ENCODE measurements at places on chromosomes 12 and 14. TPM values are rescaled to one million over a fixed set of nuclear protein-coding genes. Genes with fewer than 3 reads are reported as not detected.

CCDC177 gene
- not detected for total RNA-seq

CLEC4C gene
- total RNA-seq = not detected

RILPL2 gene
- 2.1 TPM for total RNA-seq

GRCh38 chr14:37824939-37825712 lies 229.7 kb downstream of the TTC6 start:
- DNase-seq = no peak

GRCh38 chr12:128940090-128940888 lies 87.0 kb downstream of the GLT1D1 start:
- no peak for DNase-seq

DNA sequence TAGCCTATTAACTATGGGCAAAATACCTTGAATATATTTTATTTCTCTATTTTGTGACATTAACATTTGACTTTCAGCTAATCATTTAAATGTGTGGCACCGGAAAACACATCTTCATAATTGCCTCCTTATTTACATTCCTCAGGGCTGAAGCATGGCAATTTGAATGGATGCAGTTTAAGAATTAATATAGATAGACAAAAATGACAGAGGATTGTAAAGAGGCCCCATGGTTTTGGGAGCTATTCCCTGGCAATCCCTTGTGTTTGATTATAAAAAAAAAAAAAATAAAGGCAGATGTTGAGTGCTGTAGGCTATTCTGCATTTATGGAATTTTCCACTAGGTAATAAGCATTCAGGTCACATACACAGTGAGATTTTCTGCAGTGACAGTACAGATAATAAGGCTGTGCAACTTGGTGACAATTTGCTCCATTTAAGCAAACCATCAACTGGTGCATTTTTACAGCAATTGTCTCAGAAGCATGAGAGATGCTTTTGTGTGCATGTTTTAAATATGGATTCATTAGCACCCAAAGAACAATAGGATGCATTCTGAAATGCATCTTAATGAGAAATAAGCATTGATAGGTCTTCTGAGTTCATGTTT lies 123.2 kb upstream of the SLC38A4 start:
- DNase-seq = no peak

- no peak for DNase-seq
Observed at GRCh38 chr14:22896760-22897159, 13.7 kb downstream of the REM2 start.

GRCh38 chr14:96502621-96503305 lies 581 bp downstream of the PAPOLA start:
- peak; percentile 72 for DNase-seq

All from left ventricle myocardium superior (tissue), 1 donor.